ENCODE measurements at places on chromosomes 1 and 21.

DNA sequence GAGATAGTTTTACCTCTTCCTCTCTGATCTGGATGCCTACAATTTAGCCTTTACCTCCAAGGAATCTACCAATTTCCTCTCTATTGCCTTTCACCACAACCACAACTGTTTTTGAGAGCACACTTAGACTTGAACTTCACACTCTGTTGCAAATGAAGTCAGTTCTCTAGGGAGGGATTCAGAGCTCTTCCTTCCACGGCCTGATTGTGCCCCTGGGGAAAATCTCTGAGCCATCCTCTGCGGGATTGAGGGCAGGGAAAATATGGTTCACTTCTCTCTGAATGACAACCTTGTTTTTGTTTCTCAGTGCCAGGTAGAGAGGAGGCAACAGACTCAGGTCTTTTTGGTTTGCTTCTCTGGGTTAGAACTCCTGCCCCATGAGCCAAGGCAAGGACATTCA is 35.4 kb upstream of the BCL10 start:
- no peak for DNase-seq

- DNase-seq = no peak
Observed at GRCh38 chr1:31748365-31748764, 15.8 kb downstream of the ADGRB2 start.

- no peak for DNase-seq
Observed at GRCh38 chr1:61152066-61152465, 69.7 kb downstream of the NFIA start.

- DNase-seq = no peak
Observed at GRCh38 chr1:59180735-59181134, 116.2 kb upstream of the FGGY start.

GRCh38 chr21:44853601-44854390 is 19.7 kb downstream of the PTTG1IP start:
- DNase-seq = no peak

- no peak for DNase-seq
Observed at GRCh38 chr1:216168546-216168945, 254.7 kb downstream of the USH2A start.

DNA sequence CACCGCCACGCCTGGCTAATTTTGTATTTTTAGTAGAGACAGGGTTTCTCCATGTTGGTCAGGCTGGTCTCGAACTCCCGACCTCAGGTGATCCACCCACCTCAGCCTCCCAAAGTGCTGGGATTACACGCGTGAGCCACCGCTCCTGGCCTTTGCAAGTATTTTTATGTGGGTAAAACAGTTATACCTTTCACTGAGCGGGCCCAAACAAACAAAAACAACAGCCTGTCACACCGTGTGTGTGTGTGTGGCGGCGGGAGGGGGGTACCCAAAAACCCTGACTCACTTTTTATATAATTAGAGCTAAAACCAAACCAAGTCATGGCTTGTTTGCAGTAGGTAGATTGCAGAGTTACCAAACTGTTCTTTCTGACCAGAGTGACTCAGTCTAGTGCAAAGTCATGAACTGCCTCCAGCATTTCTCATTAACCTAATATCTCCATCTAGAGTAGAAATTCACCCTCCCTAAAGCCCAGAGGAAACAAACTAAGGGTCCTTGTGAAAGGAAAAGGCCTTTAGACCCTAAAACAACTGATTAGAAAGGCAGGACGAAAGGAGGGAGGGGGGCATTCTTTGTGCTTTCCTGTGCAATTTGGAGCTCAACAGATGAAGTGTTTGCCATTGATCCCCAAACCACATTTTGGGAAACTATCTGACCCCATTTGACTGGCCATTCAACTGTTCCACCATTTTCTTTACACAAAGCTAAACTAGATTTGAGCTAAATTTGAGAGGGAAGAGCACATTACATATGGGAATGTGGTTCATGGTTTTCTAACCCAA is 181.0 kb downstream of the DHRS3 start:
- no peak for DNase-seq

GRCh38 chr1:182444497-182444896 is 5.4 kb upstream of the RGSL1 start:
- DNase-seq = no peak

DNA sequence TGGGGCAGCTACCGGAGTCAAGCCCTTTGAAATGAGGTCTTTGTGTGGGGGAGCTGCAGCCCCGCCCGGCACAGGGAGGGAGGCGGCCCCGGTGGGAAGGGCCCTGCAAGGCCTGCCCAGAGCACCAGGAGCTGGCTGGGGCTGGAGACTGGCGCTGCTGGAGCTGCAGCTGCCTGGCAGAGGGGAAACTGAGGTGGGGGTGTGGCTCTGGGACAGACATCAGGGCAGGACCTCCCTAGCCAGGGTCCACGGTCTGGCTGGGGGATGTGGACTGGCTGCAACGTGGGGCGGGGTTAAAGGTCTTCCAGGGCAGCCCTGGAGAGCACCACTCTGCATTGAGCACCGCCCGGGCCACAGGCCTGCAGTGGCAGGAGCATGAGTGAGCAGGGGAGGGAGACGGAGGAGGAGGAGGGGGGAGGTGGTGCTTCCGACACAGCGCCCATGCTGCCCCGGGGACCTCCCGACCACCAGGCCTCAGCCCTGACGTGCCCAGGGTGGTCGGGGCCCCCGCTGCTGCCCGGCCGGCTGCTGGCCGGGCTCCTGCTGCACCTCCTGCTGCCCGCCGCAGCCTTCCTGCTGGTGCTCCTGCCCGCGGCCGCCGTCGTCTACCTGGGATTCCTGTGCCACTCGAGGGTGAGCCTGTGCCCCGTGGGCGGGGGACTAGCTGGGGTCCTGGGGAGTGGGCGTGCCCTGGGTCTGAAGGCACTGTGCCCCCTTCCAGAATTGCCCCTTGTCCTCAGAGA is 4.8 kb upstream of the ANKRD65 start:
- no peak for DNase-seq
